ENCODE measurements at places on chromosomes 6 and 20.
A peak's percentile ranks its signal among the peaks of the same experiment; 100 is the strongest.

GRCh38 chr20:24598996-24599395, 129.6 kb downstream of the SYNDIG1 start:
- no peak for DNase-seq

- DNase-seq = no peak
Measured at GRCh38 chr20:35539756-35540212, 2.1 kb upstream of the ERGIC3 start.

DNA sequence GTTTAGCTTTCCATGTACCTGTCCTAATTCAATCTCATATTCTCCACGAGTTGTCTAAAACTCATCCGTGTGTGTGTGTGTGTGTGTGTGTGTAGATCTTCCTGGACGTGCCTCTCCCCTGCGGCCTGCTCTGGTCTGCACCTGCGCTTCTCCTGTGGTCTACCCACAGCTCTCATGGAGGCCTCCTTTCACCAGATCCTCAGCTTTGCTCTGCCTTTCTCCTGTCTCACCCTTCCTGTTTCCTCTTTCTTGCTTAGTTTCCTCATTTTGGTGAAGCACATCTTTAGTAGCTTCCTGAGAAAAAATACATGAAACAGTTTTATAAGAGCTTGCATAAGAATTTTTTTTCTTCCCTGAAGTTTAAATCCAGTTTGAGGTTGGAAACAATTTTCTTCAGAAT, 18.1 kb downstream of the SLX4IP start:
- no peak for DNase-seq

GRCh38 chr6:46129291-46129628, 529 bp upstream of the ENPP4 start:
- DNase-seq = peak; percentile 0

- DNase-seq = no peak
Measured at GRCh38 chr20:1741309-1742048, 83.9 kb upstream of the SIRPG start.

DNA sequence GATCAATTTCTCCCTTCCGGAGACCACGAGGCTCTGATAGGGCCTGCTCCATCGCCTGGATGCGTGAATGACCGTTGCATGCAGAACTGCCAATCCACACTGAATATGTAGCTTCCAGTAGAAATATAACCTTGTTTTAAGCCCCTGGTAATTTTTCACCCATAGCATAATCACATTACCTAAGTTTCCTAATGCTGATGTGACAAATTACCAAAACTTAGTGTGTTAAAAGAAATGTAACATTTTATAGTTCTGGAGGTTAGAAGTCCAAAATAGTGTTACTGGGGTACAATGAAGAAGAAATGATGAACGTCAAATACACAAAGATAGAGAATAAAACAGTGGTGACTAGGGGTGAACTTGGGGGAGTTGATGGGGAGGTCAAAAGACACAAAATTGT, 22.0 kb upstream of the SIRPD start:
- no peak for DNase-seq

- DNase-seq = no peak
Measured at GRCh38 chr20:16392346-16392745, 180.9 kb downstream of the KIF16B start.

DNA sequence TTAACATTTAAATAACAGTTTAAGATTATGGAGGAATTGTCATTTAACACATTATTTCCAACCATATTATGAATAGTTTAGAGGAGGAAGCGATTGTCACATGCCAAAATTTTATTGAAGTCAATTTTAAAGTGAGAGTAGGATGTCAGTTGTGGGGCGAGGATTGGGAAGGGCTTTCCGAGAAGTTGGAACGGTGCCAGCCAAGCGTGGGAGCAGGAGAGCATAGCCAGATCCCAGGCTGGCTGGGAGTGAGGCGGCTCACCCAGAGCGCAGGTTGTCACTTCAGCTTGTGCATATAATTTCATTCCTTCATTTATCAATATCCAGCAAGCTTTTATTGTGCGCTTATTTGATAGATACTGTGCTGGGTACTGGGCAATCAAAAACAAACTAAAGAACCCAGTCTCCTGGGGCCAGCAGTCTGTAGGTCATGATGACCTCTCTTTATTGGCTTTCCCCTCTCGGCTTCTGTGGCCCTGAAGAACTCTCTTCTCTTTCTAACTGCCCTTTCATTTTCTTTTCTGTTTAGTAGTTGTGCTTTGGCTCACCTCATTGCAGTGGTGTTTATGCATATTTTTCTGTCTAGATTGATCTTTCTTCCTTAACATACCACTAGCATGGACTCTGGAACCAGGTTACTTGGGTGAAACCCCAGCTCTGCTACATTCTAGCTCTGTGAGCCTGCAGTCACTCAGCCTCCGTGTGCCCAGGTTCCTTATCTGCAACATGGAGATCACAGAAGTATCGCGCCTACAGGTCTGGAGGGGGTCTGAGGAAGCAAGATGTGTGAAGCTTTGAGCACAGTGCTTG, 6.4 kb downstream of the CEP43 start:
- no peak for DNase-seq

DNA sequence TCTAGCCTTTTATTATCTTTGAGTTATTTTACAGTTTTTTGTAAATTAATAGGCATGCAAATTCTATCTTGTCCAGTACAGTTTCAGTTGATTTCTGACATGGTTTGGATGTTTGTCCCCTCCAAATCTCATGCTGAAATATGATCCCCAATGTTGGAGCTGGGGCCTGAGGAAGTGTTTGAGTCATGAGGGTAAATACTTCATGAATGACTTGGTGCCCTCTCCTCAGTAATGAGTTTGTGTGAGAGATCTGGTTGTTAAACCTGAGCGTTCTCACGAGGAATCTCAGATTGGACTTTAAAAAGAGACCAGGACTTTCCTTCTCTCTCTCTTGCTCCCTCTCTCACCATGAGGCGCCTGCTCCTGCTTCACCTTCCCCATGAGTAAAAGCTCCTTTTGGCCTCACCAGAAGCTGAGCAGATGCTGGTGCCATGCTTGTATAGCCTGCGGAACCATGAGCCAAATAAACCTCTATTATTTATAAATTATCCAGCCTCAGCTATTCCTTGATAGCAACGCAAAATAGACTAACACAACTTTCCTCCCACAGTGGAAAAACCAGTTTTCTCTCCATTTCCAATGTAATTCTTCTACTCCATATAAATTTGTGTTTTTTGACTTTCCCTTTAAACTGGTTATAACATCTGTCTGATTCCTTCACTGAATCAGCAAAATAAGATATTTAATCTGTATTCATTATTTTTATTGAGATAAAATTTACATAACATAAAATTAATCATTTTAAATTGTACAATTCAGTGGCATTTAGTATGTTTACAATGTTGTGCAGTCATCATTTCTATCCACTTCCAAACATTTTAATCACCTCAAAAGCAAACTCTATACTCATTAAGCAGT, 78.7 kb upstream of the PRSS16 start:
- no peak for DNase-seq

- no peak for DNase-seq
Measured at GRCh38 chr6:133467982-133468380, 226.8 kb downstream of the EYA4 start.

DNA sequence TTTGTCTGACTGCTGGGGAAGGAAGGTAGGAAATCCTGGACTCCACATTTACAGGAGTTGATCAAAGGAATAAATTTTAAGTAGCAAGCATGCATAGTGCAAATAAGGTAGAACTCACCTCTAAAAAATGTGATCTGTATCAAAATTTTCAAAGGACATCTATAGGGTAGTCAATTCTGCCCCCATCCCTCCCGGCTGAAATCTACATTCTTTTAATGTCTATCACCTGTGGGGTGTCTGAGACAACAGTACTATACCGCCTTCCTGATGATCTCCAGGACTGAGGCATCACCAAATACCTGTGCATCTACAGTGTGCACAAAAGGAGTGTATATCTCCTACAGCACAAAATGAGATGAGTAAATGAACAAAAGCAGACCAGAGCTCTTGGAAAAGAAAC, 19.9 kb downstream of the CPNE1 start:
- DNase-seq = no peak

GRCh38 chr6:84685983-84686584, 78.3 kb downstream of the TBX18 start:
- no peak for DNase-seq

DNA sequence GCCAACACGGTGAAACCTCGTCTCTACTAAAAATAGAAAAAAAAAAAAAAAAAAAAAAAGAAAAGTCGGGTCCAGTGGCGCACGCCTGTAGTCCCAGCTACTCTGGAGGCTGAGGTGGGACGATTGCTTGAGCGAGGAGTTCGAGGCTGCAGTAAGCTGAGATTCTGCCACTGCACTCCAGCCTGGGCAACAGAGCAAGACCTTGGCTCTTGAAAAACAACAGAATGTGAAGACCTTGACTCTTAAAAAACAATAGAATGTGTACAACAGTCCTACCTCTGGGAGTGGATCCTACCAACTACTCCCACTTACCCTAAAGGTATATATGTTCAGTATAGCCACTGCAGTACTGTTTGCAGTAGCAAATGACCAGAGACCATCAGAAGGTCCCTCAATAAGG, 15.1 kb downstream of the KIF3B start:
- no peak for DNase-seq

- DNase-seq = no peak
Measured at GRCh38 chr6:107115695-107116327, 496 bp upstream of the BEND3 start.

DNA sequence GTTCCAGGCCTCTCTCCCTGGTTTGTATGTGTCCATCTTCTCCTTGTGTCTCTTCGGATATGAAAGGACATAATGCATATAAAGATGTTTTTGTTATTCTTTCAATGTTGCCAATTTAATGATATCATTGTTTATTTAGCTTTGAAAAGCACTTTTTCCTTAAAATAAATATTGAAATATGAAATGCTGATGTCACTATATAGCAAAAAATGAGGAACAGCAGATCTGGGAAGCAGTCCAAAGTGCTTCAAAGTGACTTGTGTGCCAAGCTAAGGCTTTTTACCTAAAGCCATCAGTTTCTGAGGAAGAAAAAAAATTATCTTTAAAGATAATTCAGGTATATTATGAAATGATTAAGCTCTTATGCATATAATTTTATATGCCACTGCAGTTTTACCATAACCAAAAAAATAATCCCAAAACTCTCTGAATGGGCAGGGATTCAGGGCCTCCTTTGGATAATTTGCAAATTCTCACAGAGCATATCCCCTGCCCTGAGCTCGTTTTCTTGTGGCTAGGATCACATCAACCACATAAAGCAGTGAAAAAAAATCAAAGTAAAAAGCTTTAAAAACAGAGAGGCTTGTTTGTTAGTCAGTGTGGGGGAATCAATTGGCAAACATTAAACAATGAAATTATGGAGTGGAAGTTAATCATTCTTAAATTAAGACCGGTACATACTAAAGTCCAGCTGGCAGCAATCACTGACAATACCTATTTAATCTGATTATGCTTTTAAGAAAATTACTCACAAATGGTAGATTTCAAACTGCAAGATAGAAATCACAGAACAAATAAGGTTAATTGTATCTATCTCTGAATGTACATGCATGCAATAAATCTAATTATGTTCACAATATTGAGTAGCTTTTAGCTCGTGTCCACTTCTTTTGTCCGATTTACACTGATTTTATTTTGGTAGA, 1027.9 kb upstream of the ADGRB3 start:
- DNase-seq = no peak

- no peak for DNase-seq
Measured at GRCh38 chr6:41428996-41429421, 93.6 kb downstream of the NCR2 start.

DNA sequence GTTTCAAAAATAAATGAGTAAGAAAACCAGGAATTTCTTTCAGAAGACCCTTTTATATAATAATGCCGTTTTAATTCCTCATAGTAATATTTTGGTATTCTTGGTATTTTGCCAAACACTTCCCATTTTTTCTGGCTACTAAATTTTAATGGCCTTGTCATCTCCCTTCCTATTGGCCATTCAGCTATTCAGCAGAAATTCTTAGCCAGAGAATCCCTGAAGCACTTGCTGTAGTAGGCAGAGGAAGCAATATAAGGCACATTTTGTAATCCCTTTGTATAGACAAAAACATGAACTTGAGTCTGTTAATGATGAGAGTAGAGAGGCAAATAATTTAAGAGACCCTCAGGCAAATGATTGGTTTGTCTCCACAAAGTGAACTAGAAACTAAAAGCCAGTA, 118.4 kb upstream of the LAMP5 start:
- no peak for DNase-seq

All from activated CD4-positive, alpha-beta T cell treated with anti-CD3 and anti-CD28 coated beads for 24 hours (primary cell).